ENCODE measurements at places on chromosomes 12 and 14.

DNA sequence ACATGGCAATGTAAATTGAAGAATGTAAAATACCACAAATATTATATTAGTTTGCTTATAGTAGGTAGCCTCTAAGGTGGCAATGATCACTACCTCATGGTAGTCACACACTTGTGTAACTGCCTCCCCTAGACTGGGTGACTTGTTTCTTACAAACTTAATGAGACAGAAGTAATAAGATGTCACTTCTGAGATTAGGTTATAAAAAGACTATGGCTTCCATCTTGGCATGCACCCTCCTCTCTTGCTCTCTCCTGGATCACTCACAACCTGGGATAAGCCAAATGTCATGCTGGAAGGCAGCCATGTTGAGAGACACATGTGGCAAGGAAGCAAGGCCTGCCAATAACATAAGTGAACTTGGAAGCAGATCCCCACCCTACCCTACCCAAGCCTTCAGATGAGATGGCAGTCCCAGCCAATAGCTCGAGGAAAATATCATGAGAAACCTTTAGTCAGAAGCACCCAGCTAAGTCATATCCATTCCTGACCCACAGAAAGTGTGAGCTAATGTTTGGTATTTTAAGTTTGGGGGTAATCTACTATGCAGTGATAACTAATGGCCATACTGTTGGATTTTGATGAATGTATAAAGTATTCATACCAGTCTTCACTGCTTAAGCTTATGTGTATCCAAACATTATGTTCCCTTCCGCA, 43.3 kb downstream of the PPP1R12A start:
- no peak for DNase-seq

GRCh38 chr12:96473394-96474093, 15.8 kb upstream of the CFAP54 start:
- DNase-seq, result no peak

GRCh38 chr14:67059596-67059995, 129.6 kb upstream of the GARIN2 start:
- no peak for DNase-seq

DNA sequence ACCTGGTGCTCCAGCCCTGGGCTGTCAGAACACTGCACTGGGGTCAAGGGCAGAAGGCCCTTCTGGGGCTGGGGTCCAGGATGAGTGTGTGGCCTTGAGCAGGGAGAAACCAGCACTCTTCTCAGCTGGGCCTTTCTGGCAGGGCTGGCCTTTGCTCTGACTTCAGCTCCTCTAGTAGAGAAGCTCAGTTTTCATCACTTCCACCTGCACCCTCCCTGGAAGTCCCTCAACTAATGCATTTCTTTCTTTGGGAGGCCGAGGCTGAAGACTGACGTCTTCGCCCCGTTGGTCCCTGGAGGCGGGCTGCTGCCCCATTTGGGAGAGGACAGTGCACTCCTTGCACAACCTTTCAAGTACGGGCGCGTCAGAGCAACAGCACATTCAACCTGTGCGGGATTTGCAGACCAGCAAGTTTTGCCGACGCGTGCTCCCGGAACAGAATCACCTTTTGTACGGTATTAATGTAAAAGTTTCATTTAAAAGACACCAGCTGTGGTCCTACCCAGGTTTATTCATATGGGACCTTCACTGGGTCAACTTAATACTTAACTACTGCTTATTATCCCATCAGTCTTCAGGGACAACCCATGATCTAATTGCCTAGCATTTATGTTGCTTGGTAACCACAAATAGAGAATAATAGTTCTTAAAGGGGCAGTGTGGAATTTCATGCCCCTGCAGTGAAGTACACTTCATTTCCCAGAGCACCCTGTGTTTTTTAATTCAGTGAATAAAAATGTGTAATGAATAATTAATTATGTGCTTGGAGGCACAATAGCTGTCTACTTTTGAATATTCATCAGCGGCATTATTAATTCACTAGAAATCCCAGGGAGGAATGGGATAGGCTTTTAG, 134.8 kb upstream of the VRK1 start:
- DNase-seq, result no peak

GRCh38 chr14:77470224-77470870, 12.5 kb downstream of the AHSA1 start:
- DNase-seq, result no peak

DNA sequence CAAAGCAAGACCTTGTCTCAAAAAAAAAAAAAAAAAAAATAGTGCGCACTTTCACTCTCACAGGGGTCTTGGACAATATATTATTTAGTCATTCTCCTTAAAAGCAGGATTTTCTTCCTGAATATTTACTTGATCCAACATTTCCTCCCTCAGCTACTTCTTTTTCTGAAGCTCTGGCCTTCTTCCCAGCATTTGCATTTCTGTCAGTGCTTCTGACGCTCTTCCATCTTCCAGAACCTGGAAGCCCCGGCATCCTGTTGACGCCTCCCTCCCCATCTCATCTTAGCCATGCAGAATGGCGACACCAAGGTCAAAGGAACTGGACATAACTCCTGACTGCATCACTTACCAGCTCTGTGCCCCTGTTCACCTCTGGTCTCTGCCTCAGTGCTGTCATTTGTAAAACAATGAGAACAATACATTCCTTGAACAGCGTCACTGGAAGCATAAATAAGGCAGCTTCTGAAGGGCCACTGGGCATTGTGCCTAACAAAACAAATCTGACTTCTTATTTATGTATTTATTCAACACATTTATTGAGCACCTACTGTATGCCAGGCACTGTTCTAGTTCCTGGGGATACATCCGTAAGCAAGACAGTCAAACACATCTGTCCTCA, 90.9 kb upstream of the MDM1 start:
- no peak for DNase-seq

Measured in cortex of kidney (tissue), 1 donor.